ENCODE measurements at places on chromosomes 6 and 20. TPM values are rescaled to one million over a fixed set of nuclear protein-coding genes. Genes with fewer than 3 reads are reported as not detected.

DNA sequence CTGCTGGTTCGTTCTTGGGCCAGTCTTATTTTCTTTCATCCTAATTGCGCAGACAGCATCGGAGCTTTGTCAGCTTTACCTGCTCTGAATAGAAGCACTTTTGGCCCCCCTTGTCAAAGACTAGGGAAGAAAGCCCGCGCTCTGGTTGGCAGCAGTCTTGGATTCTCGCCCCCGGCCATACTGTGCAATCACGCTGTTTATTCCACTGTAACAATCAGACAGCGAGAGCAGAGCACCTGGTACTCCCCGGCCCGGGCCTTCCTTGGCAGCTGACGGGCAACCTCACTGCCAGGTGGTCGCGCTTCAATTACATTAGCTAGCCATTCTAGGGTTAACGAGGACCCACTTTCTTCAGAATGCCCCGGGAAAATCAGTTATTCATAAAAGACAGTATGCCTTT is 72.6 kb downstream of the INSM1 start:
- no peak for DNase-seq

DNA sequence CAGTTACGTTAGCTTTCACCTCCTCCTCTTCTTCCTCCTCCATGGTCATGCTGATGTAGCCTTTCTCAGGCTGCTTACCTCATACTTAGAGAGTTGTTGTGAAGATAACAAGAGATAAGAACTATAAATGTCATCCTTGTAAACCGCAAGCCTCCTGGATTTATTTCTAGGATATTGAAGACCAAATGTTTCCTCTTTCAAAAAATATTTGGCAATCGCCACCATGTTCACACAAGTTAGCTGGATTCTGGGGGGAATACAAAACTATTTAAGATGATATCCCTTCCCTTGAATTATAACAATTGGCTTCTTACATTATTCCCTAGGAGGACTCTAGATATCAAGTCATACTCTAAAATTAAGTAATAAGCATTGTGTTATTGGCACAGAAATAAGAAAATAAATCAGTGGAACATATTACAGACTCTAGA is 99.8 kb upstream of the PLEKHG1 start:
- no peak for DNase-seq

Gene SPATS1
- total RNA-seq = not detected

Gene F13A1
- 0.75 TPM for total RNA-seq

DNA sequence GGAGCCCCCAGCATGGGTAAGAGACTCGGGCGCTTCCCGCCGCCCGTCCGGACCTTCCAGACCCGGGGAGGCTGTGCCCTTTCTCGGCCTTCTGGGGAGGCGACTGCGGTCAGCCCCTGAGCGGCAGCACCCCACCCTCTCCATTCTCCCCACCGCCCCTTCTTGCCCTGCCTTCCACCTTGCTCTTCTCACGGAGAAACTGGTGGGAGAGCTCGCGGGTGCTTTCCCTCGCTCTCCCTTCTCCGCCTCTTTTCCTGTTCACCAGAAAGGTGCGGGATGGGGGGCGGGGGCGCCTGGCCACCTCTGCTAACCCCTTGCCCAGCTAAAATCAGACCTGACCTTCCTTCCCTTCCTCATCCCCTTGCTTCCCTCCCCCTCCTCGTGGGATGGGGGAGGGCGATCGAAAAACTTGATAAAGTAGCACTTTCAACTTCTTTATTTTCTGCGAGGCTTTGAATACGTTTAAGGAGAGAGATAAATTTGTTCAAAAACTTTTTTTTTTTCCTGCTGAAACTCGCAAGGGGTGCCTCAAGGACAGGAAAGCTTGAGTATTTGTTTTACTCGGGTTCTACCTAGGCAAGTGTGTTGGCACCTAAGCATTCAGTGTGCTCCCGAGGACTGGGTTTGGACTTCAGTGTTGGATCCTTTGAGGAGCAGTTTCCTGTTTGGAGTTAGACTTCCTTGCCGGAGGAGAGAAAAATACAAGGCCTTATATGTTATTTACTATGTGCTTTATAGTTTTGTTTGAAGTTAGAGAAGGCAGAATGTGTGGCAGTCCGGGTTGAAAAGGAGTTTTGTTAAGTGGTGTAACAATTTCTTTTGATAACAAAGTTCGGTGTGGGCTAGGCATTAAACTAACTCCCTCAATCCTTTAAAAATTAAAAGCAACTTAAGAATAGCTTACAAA is 897 bp downstream of the CD2AP start:
- DNase-seq = no peak

GRCh38 chr20:19104186-19104585 is 108.3 kb upstream of the SLC24A3 start:
- no peak for DNase-seq

Gene C6orf15
- not detected for total RNA-seq

DNA sequence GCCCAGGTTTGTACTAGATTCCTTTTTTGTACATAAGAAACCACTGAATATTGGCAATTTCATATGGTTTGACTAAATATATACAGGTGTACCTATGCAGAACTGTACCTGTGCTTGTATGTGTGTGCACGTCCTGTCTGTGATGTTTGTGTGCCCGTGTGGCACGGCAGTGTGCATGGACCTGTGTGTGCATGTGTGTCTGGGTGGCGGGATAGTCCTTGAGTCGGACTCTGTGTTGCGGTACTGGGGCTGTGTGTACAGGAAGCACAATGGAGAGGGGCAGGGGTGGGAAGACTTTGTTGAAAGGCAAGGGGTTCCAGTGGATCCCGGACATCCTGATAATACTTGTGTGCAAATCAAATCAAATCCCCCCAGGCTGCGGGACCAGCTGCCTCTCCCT is 3.4 kb upstream of the FAM83C start:
- DNase-seq = no peak

DNA sequence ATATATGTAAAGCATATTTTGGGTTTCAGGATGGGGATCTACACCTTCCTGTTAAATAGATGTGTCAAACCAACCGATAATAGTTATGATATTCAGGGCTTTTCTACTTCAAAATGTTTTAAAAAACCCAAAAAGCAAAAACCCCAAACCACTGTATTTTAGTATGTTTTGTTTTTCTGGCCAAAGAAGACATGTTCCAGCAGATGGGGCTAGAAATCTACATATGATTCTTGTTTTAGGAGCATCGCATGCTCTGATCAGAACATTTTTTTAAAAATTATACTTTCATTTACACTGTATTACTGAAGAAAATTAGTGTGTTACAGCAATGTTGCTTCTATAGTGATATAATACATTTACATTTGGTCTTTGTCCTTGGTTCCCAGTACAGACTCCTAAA is 11.0 kb downstream of the RMND1 start:
- no peak for DNase-seq

Gene RHAG
- total RNA-seq = not detected

DNA sequence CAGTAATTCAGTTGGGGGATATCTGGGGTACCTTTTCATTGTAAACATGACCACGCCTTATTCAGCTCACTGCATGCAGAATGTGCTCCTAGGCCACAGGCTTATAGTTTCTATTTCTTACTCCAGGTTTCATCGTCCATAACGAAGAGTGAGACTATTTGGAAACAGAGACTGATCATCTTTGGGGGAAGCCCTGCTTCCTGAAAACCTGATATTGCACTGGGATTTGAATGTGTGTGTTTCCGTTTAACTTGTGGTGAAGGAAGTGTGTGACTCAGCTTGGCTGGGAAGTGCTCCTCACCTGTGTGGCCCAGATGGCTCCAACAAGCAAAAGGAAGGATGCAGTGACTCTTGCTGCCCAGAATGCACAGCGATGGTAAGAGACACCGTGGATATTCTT is 19.6 kb upstream of the LTV1 start:
- DNase-seq = no peak

GRCh38 chr6:100671740-100672139 is 207.0 kb upstream of the SIM1 start:
- no peak for DNase-seq

Gene HECA
- total RNA-seq = 38.3 TPM

Gene RIPPLY2
- total RNA-seq = not detected

DNA sequence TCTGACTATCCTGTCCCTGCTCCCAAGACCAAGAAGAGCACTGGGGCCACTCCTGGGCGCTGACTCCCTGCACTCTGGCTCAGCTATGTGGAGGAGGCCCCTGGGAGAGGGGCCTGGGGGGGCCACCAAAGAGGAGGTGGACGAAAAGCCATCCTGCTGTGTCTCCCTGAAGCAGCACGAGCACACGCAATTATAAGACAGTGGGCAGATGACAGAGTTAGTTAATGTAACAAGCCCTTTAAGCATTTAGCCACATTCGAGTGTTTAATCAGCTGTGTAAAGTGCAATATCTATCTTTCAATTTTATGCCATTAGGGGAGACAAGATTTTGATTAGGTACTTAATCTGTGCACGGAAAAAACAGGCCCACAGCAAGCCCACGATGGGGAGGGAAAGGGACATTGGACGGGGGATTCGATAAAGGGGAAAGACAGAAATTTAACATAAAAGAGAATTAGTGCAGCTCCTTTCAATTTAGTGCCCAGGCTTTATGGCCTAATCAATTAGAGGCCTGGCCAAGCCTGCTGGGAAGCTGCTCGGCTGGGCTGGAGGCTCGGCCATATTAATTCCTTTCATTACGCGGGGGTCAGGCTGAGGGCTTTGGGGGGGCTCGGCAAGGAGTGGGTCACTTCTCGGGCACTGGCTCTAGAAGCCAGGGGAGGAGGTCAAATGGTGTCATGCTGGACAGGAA is 286.2 kb downstream of the DHX35 start:
- DNase-seq = no peak

GRCh38 chr6:13165502-13166172 is 162.7 kb downstream of the TBC1D7 start:
- no peak for DNase-seq

Gene GPR6
- total RNA-seq = not detected

Gene LAMA2
- total RNA-seq = 0.07 TPM

- no peak for DNase-seq
Measured at GRCh38 chr6:20366082-20366830, 35.4 kb upstream of the E2F3 start.

Gene ANKRD66
- not detected for total RNA-seq

Gene OR2B6
- not detected for total RNA-seq

GRCh38 chr20:20229595-20229994 is 138.3 kb upstream of the INSM1 start:
- no peak for DNase-seq

DNA sequence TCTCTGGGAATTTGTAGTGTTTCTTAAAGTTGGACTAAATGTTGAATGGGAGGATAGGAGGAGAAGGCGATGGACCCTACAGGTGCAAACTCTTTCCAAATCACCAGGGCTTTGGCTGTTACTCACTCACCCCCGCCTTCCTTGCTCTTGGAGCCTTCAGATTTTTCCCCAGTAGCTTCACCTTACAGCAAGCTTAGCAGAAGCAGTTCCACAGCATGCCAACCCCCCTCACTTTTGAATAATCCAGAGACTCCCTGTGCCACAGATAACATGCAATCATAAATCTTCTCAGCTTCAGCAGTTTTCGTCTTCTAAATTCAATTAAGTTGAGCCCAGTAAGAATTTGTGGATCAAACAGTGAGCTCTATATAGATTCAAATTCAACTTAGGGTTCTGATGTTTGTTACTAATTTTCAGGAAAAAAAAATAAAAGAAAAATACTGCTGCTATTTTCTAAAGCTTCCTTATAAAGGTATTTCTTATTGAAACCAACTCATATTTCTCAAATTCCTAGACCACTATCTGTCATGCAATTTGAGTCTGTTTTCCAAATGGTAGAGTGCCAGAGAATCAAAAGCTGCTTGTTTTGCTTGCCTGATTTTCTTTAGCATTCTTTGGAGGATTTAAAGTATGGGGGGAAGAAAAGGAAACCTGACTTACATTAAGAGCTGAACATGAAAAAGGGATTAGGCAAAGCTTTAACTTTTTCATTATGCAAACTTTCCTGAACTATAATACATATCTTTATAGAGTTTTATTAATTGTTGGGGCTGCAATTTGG is 166.4 kb downstream of the EYA4 start:
- no peak for DNase-seq

Gene GDAP1L1
- not detected for total RNA-seq

Gene GINS1
- 5.4 TPM for total RNA-seq

Gene TMEM151B
- total RNA-seq = 0.10 TPM

Gene SAMD3
- not detected for total RNA-seq

GRCh38 chr20:40279390-40279789 is 409.6 kb downstream of the MAFB start:
- DNase-seq = no peak

- DNase-seq = no peak
Measured at GRCh38 chr20:1509237-1509636, 18.0 kb upstream of the SIRPB2 start.

Gene CLPSL2
- not detected for total RNA-seq

DNA sequence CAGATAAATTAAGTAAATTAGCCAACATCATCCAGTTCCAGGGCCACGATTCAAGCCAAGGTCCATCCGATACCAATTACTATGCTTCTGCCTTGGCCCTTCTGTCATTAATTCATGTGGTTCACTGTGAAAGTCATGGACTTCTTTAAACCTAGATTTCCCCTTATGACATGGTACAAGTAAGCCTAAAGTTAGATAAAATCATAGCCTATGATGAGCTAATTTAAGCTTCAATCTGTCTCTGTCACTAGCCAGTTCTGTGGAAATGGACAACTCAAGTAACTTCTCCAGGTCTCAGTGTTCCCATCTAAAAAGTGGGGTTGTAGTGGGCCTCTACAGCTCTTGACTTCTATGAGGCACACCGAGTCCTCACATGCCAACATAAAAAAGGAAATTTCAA is 225.5 kb upstream of the MARCKS start:
- no peak for DNase-seq

DNA sequence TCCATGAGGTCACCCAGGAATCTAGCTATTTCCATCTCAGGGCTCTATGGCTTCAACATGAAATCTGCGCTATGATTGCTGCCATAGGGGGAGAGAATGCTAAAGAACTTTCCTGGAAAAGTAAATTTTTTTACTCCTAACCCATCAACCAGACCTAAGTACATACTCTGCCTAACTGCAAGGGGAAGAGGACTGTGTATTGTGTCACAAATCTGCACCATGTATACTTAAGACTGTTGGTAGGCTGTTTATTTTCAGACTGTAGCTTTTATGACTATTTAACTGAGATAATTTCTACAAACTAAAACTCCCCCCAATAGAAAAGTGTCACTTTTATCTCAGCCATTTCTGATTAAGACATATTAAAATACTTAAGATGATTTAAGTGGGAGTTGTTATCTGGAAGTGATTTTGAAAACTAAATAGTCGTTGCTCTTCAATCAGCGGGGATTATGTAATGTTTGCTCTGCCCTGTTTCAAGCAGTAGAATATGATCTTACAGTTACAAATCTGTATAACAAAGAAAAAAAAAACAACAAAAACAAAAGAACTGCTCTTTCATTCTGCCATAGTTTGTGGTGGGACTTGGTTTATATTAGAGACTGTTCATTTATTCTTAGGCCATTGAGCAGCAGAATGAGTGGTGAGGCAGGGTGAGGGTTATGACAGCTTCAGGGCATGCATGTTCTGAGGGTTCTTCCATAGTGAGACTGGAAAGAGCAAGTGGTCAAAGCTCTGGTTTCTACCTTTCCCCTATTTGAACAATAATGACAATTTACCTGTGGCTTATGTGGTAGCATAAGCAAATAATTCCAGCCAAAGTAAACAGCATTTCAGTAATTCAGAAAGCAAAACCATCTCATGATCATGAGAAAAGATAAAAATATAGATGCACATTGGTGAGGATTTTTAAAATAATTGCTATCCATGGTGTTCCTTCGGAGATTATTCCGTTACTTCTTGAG is 126.3 kb upstream of the CEP162 start:
- DNase-seq = no peak

All from activated B cell treated with CpG ODN at 0.5 μM for 24 hours (primary cell).